ENCODE measurements at places on chromosomes 7 and 10.

GRCh38 chr7:126524967-126525366 lies 727.8 kb downstream of the GRM8 start:
- DNase-seq = no peak

- DNase-seq = no peak
Observed at GRCh38 chr10:90642136-90642535, 215.7 kb downstream of the HTR7 start.

GRCh38 chr7:49669692-49670260 lies 103.7 kb upstream of the VWC2 start:
- DNase-seq = no peak

- DNase-seq = no peak
Observed at GRCh38 chr7:6146666-6147065, 115.5 kb downstream of the ANKRD61 start.

- no peak for DNase-seq
Observed at GRCh38 chr10:5400468-5401240, 4.0 kb downstream of the TUBAL3 start.

- no peak for DNase-seq
Observed at GRCh38 chr10:324593-324992, 189.3 kb downstream of the ZMYND11 start.

- DNase-seq = no peak
Observed at GRCh38 chr7:149776289-149776688, 2.9 kb upstream of the ZNF467 start.

- no peak for DNase-seq
Observed at GRCh38 chr10:89458291-89458690, 43.9 kb downstream of the IFIT5 start.

- no peak for DNase-seq
Observed at GRCh38 chr7:73728551-73728950, 9.1 kb upstream of the STX1A start.

GRCh38 chr7:1993031-1993695 lies 239.6 kb downstream of the MAD1L1 start:
- no peak for DNase-seq

GRCh38 chr7:28675429-28675828 lies 263.1 kb downstream of the CREB5 start:
- DNase-seq = no peak

DNA sequence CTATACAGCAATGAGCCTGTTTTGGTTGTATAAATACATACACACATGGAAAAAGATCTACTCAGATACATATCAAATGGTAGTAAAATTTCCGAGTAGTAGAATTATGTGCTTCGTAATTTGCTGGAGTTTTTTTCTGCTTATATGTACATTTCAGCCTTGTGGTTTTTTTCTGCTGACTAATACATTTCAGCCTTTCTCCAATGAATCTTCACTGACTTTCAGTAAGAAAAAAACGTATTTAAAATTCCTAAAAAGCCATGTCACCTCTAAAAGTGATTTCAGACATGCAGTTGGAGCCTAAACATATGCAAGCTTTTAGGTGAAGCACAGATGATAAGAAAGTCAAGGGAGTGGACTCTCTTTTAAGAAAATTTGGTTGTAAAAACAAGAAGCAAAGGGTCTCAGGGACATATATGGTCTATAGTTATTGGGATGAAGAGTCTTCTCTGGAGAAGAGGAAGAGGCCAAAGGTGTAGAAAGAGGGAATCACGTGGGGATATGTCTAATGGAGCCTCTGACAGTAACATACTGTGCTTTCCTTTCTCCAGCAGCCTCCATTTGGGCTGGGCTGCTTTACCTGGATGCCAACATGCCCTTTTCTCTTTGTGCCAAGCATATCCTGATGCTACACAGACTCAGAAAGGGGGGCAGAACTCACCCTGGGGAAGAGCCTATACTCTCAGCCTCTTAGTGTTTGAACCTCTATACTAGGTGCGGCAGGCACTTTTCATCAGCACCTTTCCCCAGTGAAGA lies 2.4 kb downstream of the AMPH start:
- no peak for DNase-seq

DNA sequence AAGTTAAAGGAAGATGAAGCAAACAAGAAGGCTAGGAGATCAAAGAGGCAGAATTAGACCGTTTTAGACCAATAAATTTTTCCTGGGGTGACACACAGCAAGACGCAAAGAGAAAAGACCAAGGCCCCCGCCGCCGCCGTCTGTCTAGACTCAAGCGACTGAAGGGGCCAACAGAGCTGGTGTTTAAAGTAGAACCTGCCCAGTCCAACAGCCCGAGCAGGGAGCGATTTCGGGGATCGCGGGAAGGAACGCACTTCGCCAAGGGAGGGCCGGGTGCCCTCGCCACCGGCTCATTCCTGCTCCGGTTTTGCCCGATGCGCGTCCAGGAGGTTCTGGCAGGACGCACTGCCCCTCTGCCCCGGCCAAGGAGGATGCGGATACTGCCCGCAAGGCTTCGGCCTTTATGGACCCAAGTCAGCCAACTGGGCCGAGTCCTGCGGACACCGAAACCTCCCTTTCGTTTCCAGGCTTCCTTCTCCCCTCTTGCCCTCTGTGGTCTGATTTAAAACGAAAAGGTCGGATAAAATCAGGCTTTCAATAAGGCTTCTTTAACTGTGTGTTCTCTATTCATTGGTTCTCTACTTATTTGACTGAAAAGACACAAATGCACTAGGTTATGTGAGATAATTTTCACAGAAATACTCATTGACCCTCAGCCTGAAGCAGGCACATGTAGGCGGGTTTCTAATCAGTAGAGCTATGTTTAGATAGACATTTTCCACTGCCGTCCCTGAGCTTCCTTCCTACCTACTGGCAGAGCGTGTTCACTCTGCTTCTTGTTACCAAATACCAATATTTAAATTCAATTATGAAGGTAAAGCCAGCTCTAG lies 2.2 kb upstream of the HOXA7 start:
- no peak for DNase-seq

- no peak for DNase-seq
Observed at GRCh38 chr7:867001-867405, 9.4 kb upstream of the GET4 start.

GRCh38 chr7:137882261-137882668 lies 35.5 kb upstream of the DGKI start:
- DNase-seq = no peak

DNA sequence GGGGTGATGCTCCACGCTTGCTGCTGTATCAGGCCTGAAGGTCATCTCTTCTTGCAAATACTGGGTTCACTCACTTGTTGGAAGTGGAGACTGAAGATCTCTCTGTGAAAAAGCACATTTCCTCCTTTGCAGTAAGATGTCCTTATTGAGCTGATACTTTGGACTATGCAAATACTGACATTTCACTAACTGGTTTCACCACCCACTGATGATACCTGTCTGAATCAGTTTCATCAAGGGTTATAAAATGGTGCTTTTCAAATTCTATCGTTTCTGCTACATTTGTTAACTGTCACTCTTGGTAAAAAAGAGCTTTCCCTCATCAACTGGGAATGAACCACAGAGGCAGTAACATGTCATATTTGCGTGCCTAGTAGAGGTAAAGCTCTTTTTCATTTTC lies 35.5 kb downstream of the RAB19 start:
- no peak for DNase-seq

DNA sequence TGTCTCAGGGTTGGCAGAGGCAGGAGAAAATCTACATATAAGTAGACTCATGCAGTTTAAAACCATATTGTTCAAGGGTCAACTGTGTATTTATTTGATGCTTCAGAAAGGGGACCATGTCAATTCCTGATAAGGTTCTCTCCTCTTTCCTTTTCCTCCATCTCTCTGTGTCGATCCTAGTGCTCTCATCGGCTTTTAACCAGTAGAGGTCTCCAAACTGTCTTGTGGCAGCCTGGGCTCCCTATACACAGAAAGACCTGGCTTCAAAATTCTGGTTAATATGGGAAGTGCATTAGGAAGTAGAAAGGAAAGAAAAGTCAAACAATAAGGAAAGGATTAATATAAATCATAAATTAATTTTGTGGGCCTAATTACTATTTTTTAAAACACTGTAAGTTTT lies 304.4 kb upstream of the C7orf33 start:
- no peak for DNase-seq

DNA sequence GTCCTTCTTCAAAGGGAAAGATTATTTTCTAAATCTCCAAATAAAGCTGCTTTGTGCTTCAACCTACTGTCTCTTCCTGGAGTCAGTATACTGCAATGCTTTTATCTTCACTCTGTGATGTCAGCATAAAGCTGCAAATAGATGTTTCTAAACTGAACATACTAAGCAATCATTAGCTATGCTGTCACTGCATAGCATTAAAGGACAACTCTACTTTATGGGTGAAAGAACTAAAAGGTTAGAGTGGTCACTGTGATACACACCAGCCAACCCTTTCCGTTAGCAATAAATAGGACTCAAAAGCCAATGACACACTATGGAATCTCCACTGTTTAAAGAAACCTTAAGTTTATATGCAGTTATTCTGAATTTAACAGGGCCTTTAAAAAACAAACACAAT lies 1.8 kb downstream of the CCDC186 start:
- no peak for DNase-seq

DNA sequence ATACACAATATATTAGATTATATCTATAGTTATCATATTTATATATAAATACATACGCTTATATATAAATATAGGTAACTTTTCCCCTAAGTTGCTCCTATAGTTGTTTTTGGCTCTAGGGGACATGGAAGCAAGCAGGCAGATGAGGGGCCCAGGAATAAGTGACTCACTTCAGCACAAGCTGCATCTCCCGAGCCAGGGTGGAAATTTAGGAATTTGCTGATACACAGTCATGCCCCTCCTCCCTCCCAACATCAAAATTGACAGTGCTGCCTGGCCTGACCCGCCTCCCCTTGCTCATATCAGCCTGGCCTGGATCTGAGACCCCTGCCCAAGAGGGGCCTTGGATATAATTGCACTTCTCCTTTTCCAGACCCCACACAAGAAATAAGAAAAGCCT lies 33.8 kb downstream of the MKI67 start:
- DNase-seq = no peak

GRCh38 chr7:121385800-121386179 lies 10.3 kb downstream of the FAM3C start:
- DNase-seq = no peak

- no peak for DNase-seq
Observed at GRCh38 chr10:36574207-36574606, 551.2 kb upstream of the ANKRD30A start.

DNA sequence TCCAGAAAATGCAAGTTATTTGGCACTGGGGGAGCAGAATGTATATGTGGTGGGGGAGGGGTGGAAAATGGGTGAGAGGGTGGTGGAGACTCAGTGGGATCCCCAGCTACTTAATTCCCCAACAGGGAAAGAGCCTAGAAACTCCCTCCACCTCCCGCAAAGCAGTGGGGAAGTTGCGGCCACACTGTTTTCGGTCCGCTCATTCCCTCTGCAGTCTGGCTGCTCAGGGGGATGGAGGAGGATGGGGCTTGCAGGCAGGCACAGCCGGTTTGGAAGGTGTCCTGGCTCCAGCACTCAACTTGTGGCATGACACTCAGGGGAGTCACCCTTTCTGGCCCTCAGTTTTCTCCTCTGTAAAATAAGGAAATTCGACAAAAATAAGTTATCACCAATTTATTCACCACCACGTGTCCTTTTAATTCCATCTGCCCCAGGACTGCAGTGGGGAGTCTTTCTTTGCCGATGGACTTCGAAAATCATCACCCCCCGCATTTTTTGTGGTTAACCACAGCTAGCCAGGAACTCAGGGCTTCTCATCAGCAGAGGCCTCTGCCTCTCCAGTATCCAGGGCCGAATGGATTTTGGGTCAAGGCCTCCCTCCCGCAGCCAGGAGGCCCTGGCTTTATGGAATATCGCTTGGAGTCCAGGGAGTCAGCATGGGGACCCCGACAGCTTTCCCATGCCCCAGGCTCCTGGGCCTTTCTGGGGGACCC lies 1.6 kb upstream of the HTRA1 start:
- DNase-seq = no peak

GRCh38 chr10:14325325-14325955 lies 5.3 kb downstream of the FRMD4A start:
- DNase-seq = no peak

DNA sequence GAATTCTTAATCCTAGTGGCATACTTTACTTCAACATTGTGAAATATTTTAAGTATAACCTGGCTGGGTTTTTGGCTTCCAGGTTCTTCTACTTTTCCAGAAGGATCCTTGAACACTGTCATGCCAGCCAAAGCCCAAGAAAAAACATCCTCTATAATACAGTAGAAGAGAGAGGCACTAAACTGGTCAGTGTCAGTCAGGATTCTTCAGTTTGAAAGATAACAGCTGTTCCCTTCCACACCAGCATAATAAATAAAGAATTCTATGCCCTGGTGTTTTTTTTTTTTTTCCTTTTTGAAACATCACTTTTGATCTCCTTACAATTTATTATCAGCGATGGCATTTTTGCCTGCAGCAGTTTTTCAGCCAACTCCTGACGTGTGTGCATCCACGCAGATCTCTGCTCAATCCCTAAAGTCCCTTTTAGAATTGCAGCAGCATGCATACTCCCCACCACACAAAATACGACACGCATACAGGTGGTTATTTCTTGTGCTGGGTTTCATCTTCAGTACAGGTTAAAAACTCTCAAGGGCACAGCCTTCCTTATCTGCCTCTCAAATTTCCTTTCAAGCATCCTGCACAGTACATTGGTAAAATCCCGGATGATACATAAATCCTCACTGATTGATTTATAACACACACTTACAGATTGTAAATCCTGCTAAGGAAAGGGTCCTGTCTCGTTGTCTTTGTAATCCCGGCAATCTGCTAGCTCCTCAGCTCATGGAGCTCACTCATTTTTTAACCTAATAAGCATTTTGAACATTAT lies 100.2 kb downstream of the TPK1 start:
- no peak for DNase-seq

DNA sequence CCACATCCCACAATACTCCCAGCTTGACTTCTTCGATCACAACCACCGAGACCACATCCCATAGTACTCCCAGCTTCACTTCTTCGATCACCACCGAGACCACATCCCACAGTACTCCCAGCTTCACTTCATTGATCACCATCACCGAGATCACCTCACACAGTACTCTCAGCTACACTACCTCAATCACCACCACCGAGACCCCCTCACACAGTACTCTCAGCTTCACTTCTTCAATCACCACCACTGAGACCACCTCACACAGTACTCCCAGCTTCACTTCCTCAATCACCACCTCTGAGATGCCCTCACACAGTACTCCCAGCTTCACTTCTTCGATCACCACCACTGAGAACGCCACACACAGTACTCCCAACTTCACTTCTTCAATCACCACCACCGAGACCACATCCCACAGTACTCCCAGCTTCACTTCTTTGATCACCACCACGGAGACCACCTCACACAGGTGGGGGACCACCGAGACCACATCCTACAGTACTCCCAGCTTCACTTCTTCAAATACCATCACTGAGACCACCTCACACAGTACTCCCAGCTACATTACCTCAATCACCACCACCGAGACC lies 8.6 kb downstream of the MUC3A start:
- DNase-seq = peak; percentile 66

Data from ecto neural progenitor cell (in vitro differentiated cells).